ENCODE measurements at places on chromosomes 2 and 18.
A peak's percentile ranks its signal among the peaks of the same experiment; 100 is the strongest.

DNA sequence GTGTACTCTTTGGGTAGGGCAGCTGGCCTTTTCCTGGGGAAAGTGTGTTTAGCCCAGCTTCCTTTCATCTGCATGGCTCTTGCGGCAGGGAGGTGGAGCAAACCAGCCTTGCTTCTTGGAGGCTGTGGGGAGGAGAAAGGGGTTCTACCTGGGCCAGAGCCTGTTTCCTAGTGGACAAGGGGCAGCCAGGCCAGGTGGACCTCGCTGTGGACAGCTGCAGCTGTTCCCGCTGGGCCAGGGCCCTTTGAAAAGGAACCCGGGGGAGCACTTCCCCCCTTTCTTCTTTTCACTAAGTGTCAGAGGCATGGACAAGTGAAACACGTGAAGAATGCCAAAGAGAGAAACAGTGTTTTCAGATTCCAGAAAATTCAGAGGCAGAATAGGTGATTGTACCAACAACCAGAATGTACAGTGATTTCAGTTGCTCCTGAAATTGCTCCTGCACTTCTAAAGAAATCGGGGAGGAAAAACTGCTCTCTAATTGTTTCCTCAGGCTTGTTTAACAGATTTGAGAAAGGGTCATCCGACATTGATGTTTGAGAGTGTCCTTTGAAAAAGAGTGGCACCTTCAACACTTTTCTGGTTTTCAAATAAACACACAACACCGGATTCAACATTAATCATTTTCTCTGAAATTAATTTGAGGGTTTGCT lies 3.9 kb downstream of the GLI2 start:
- DNase-seq = no peak

DNA sequence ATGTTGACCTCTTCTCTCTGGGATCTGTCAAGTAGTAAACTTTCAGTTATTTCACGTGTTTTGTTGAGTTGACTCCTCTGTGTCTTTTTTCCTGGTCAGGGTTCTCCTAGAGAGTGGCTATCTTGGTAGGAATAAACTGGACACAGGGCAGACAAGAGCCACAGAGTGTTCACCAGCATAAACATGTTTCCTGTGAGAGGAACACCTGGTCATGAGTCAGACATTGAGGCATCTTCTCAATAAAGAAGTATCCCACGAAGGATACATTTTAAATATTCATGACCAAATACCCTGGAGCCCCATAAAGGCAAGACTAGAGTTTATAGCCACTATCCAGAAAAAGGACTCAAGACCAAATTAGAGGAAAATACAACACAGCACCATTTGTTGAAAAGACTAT lies 269.7 kb upstream of the ZNF521 start:
- no peak for DNase-seq

GRCh38 chr2:207791579-207792243 lies 22.0 kb upstream of the FZD5 start:
- DNase-seq = no peak

DNA sequence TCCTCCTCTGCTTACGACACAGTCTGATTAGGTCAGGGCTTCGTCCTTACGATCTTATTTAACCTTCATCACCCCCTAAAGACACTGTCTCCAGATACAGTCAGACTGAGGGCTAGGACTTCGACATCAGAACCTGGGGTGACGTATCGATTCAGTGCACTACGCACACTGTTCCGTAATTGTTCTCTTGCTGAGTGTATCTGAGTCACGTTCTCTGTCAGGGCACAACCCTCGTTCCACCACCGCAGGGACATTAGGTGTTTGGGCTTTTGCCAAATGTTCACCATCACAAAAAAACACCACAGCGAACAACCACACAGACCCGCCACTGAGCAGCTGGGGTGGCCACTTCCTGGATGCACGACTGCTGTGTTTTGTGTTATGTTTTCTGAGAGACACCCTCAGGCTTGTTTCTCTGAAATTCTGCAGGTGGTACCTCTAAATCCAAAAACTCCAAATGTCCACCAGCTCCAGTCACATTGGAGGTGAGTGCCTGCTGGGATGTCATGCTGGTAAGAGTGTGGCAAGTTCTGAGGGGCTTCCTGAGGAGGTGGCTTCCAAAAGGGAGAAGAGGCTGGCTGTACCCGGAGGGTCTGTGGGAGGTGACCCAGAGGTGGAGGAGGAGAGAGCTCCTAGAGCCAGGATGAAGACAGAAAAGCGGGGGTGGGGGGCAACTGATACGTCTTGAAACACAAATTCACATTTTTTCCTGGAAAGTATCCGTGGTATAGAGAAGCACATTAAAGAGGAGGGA lies 66.6 kb downstream of the ADNP2 start:
- DNase-seq = no peak

GRCh38 chr2:99858951-99859596 lies 283.3 kb downstream of the AFF3 start:
- DNase-seq = no peak

- DNase-seq = no peak
Measured at GRCh38 chr18:323253-323622, 55.4 kb upstream of the THOC1 start.

DNA sequence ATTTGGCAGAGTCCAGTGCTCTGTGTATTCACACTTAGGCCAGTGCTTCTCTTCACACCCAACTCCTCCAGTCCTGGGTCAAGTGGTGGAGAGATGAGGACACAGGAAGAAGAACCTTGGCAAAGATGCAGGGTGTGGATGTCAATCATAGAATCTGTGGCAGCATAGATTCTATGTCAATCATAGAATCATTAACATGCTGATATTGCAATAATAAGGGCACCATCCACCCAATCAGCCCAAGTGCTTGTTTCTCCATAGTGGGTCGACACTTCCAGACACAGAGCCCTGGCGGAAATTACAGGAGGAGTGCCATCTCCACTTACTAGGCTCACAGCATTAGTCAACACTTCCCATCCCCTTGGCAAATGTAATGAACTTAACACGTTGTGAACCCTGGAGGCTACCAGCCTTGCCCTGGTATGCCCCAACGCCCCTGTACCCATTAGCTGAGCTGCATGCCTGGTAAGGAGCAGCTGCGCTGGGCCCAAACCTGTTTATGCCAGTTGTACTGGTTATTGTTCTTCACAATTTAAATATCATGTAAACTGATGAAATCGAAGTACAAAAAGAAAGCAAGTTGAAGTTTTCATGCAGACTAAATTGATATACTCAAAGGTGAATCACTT lies 161.5 kb upstream of the SMAD2 start:
- DNase-seq = no peak

GRCh38 chr18:2978661-2979106 lies 34.3 kb downstream of the LPIN2 start:
- DNase-seq = no peak

- DNase-seq = no peak
Measured at GRCh38 chr2:5561006-5561405, 131.2 kb upstream of the SOX11 start.

DNA sequence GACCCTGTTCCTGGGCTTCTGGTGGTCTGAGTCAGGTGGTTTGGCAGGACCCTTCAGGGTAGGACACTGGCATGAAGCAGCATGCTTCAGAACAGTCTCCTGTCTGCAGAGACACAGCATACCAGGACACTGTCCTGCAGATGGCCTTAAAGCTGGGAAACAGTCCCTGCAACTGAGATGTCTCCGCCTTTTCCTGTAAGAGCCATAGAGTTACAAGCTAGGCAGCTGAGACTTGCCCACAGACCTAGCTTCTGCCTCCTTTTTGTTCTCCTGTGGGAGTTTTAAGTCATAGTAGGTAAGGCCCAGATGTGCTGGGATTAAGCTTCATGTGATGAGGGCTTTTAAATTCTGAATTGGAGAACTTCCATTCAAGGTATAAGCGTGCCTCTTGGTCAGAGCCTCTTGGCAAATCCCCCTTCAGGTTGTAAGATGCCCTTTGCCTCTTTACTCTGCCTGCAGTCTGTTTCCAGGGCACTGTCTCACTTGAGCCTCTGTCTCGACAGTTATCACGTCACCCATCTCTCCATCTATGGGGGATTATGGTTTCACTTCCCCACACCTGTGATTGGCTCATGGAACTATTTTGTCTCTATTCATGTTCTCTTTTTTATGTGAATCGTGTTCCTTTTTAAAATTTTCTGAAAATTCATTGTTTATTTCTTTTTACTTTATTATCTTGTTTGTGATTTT lies 51.8 kb downstream of the COA5 start:
- no peak for DNase-seq

GRCh38 chr18:48669180-48669675 lies 130.4 kb downstream of the CTIF start:
- no peak for DNase-seq

GRCh38 chr18:1559563-1559962 lies 654.9 kb downstream of the ADCYAP1 start:
- no peak for DNase-seq

DNA sequence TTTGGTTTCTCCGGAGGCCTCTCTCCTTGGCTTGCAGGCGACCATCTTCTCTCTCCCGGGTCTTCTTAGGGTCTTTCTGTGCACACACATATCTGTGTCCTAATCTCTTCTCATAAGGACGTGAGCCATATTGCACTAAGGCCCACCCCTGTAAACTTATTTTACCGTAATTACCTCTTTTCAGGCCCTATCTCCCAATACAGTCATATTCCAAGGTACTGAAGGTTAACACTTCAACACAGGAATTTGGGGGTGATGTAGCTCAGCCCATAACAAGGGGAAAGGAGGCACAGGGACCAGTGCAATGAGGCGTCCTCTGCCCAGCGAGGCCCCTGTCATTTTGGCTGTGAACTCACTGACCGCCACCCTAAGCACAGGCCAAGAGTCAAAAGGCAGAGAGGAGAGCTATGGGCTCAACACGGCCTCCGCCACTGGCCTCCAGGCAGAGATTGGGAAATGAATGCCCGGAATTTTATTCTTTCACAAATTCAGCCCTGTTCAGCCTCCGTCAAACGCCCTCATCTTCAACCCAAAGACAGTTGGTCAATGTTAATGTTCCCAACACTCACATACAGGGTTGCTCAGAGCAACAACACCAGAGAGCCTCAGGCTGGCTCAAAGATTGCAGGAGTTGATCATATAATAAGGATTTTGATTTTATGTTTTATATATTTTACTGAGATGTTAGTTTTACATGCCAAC lies 15.9 kb upstream of the NMUR1 start:
- no peak for DNase-seq

DNA sequence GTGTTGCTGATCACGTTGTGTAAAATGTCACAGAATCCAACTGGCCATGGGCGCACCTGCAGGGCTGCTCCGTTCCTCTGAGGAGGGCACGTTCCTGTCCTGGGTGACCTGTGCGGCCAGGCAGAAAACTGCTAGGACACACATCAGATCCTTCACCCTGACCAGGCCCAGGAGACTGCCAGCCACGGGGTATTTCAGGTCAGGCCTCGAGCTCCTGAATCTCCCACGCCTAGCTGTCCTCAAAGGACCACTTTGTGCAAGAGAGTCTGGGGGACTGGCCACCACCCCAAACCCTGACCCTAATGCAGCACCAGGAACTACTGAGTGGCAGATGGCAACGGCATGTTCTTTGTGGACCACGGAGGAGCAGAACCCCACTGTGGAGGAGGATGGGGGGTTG lies 11.1 kb downstream of the PRLH start:
- DNase-seq = no peak

DNA sequence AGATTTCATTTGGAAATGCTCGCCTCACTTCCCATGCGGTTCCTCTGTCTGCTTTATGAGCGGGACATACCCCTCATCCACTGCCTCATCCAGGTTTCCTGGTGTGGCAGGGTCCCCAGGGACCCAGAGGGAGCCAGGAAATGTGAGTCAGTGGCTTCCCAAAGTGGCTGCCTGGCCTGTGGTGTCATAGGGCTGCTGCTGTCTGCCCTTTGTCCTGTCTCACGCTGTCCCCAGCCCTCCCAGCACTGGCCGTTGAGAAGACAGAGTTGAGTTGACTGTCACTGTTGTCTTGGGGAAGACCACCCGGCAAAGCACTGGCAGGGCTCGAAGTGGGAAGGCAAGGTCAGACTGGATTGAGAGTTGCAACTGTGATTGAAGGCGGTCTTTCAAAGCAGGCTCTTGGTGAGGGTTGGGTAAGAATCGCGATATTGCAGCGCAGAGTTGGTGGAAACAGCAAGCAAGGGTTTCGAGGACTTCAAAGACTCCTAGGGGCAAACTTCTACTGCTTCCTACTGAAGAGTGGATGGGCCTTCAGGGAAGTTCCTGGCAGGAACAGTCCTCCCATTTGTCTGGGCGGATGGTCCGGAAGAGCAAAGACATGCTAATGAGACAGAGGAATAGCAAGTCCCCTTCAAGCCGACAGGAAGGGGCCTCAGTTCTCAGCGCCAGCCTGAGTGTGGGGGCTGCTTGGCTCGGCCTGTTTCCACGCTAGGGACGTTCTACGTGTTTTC lies 33.9 kb downstream of the RAB31 start:
- no peak for DNase-seq

- no peak for DNase-seq
Measured at GRCh38 chr2:203737360-203737759, 30.9 kb downstream of the CD28 start.

DNA sequence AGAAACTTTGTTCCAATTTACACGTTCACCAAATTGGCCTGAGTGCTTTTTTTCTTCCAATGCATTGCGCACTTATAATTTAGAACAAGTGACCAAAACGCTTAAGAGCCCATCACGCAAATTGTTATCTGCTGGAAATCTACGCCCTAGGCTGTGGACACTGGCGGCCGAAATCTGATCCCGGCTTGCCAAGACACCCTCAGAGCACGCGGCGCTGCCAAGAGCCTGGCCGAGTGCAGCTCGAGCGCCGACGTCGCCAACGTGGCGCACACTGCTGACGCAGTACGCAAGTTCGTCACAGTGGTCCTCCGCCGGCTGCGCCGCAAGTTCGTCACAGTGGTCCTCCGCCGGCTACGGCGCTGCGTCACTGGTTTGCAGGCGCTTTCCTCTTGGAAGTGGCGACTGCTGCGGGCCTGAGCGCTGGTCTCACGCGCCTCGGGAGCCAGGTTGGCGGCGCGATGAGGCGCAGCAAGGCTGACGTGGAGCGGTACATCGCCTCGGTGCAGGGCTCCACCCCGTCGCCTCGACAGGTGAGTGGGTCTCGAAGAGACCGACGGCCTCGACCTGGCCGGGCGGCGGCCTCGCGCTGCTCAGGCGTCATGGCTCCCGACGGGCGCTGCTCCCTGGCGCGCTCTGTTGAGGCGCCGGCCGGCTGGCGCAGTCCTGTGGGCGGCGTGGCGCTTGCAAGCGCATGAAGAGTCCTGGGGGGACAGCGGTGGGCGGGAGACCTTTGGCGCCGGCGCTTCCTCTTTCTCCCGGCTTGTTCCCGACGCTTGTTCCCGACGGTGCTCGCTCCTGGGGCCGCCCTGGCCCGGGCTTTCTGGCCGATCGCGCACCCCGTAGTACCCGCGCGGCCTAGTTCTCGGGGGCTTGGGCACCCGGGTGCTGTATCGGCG lies at the start of gene RANBP2:
Gene RANBP2, plus strand, starts transcription at position 334 of the 896 bp plus-strand sequence. Its CDS starts 125 bp downstream, at position 459.
- DNase-seq = peak; percentile 91
